Activated T-helper 1 cell treated with anti-CD3 and anti-CD28 coated beads, Interleukin-12 subunit alpha, Interleukin-12 subunit beta, Interleukin-2, Interleukin-4 antibody, amounts not matched to agents 30 ng/mL and 10 ng/mL and 1 ng/mL, durations not matched to agents 14 hours and 24 hours and 36 hours (primary cell): ENCODE measurements at places on chromosomes 3 and 15.

- no peaks in the 10 kb centered on the region for H3K27me3 ChIP-seq
- DNase-seq = no peak
- H3K4me1 ChIP-seq = no peaks in the 10 kb centered on the region
- no peak overlapping the region for H3K4me3 ChIP-seq
- H3K36me3 ChIP-seq = no peaks in the 10 kb centered on the region
These were observed 53.0 kb upstream of the STXBP5L start for GRCh38 chr3:120854908-120855526.

GRCh38 chr15:73573572-73573971 is 59.6 kb downstream of the NPTN start:
- DNase-seq = no peak
- no peak overlapping the region for H3K27ac ChIP-seq
- no peak overlapping the region for H3K4me3 ChIP-seq
- H3K36me3 ChIP-seq = peaks cover 54% of the 10 kb centered on the region

- H3K27ac ChIP-seq = no peak overlapping the region
- no peak for DNase-seq
- H3K4me1 ChIP-seq = peaks cover 46% of the 10 kb centered on the region
These were observed 284.7 kb upstream of the ICE2 start for GRCh38 chr15:60763688-60764087.

DNA sequence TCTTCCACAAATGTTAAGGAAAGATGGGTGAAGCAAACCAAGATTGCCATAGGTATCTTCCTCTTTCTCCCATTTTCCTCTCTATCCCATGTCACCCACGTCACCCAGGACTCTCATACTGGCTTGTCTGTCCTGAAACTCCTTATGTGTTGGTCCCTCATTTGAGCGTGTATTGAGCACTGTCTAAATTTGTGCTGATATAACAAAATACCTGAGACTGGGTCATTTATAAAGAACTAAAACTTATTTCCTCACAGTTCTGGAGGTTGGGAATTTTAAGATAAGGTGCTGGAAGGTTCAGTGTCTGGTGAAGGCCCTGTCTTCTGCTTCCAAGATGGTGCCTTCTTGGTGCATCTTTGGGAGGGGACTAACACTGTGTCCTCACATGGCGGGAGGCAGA is 186.9 kb upstream of the SLC24A5 start:
- H3K27me3 ChIP-seq = peaks cover 14% of the 10 kb centered on the region
- H3K4me1 ChIP-seq = no peaks in the 10 kb centered on the region
- H3K27ac ChIP-seq = no peak overlapping the region
- H3K4me3 ChIP-seq = no peak overlapping the region
- H3K36me3 ChIP-seq = no peaks in the 10 kb centered on the region

GRCh38 chr3:170219850-170220249 is 2.4 kb upstream of the PRKCI start:
- H3K4me1 ChIP-seq = peaks cover 20% of the 10 kb centered on the region
- H3K27ac ChIP-seq = no peak overlapping the region
- H3K4me3 ChIP-seq = no peak overlapping the region
- H3K36me3 ChIP-seq = no peaks in the 10 kb centered on the region
- DNase-seq = no peak

- H3K36me3 ChIP-seq = peaks cover 20% of the 10 kb centered on the region
- no peak overlapping the region for H3K27ac ChIP-seq
- H3K27me3 ChIP-seq = no peaks in the 10 kb centered on the region
- H3K4me3 ChIP-seq = no peak overlapping the region
- no peak for DNase-seq
- H3K4me1 ChIP-seq = peaks cover 11% of the 10 kb centered on the region
These were observed 78.5 kb downstream of the TRANK1 start for GRCh38 chr3:36866368-36866767.

DNA sequence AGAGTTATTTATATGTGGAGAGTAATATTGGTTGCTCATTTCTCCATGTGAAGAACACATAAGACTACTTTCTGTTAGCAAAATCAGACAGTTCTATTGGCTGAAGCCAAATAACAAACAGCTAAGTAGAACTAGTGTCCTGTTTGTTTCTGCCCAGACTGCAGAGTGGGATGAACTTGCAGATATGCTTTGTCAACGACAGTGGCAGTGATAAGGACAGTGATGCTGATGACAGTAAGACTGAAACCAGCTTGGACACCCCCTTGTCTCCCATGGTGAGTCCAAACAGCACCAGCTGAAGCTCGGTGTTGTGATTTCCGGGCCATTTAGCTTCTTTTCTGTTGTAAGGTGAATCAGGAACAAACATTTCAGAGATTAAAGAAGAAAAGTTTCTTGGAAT is 102.6 kb upstream of the IL12A start:
- peaks cover 11% of the 10 kb centered on the region for H3K27me3 ChIP-seq
- DNase-seq = no peak

- H3K27me3 ChIP-seq = peaks cover 36% of the 10 kb centered on the region
- peak within 1 kb of the TSS; percentile 54 for H3K27ac ChIP-seq
These were observed at the start of gene CTDSPL for GRCh38 chr3:37861620-37862041. Gene CTDSPL (plus strand): TSS chr3:37861880. CDS start chr3:37862200, 320 bp downstream.

- H3K4me3 ChIP-seq = peak overlapping the region; percentile 53
- peaks cover 38% of the 10 kb centered on the region for H3K36me3 ChIP-seq
- H3K4me1 ChIP-seq = peaks cover 86% of the 10 kb centered on the region
- DNase-seq = no peak
- no peaks in the 10 kb centered on the region for H3K27me3 ChIP-seq
These were observed 68.4 kb downstream of the CRTC3 start for GRCh38 chr15:90598031-90598577.

DNA sequence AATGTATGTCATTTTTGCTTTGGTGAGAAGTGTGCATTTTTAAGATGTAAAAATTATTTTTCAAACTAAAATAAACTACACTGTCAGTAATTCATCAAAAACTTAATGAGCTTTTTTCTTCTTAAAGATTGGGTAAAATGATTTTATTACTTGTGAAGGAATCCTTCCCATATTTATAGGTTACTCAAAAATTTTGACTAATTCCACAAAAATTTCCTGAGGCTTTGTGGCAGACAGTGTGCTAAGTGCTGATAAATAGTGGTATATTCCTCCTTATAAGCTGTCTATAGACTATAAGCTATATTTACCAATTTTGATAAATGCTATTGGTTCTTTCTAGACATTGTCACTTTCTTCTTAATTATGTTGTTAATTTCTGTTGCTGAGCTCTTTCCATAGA is 284.5 kb upstream of the SEMA6D start:
- H3K27ac ChIP-seq = no peak overlapping the region
- no peak overlapping the region for H3K4me3 ChIP-seq
- DNase-seq = no peak

- H3K36me3 ChIP-seq = no peaks in the 10 kb centered on the region
- DNase-seq = no peak
These were observed 90.2 kb upstream of the ABHD17C start for GRCh38 chr15:80604583-80605575.

DNA sequence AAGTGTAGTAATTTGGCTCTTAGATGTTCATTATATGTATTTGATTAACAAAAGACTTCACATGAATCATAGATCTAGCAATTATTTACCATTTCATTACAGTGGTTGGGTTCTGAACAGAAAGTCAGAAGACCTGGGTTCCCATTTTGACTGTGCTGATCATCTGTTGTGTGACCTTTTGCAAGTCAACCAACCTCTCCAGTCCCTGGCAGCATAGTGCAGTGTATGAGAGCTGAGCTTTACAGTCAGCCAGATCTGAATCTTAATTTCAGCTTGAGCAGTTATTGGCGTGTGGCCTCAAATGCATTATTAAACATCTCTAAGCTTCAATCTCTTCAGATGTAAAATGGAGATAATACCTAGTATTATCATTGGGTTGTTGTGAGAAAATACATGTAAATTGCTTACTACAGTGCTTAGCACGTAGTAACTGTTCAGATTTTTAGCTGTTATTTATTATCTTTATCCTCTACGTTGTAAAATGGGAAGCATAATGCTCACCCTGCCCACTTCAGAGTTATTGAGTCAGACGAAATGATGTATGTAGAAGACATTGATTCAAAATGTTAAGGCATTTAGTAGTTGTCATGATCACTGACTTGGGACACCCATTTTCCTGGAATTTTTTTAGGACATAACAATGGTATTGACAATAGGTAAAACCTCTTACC is 104.0 kb downstream of the KLHL25 start:
- peak overlapping the region; percentile 96 for H3K4me3 ChIP-seq
- peak; percentile 37 for DNase-seq
- no peaks in the 10 kb centered on the region for H3K27me3 ChIP-seq

DNA sequence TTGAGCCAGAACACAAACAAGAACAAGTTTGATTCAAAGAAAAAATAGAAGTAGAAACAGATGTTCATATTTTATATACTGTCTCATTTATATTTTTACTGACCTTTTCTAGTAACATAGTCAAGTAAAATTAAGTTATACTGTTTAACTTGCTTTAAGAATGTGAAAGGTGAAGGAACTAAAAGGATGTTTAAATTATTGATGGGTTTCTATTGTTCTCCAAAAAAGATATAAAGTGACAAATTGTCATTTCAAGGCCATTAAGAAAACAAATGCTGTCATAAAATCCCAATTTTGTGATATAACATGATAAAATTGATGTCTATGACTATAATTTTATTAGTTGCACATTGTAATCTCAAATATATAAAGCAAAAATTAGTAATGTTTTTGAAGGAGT is 7.3 kb downstream of the GPR149 start:
- no peaks in the 10 kb centered on the region for H3K4me1 ChIP-seq
- H3K27ac ChIP-seq = no peak overlapping the region
- no peak overlapping the region for H3K4me3 ChIP-seq
- no peak for DNase-seq
- H3K36me3 ChIP-seq = no peaks in the 10 kb centered on the region

GRCh38 chr15:29622637-29623036 is 199.6 kb downstream of the TJP1 start:
- H3K4me1 ChIP-seq = no peaks in the 10 kb centered on the region
- no peak overlapping the region for H3K27ac ChIP-seq
- no peak overlapping the region for H3K4me3 ChIP-seq
- H3K36me3 ChIP-seq = no peaks in the 10 kb centered on the region
- no peak for DNase-seq

DNA sequence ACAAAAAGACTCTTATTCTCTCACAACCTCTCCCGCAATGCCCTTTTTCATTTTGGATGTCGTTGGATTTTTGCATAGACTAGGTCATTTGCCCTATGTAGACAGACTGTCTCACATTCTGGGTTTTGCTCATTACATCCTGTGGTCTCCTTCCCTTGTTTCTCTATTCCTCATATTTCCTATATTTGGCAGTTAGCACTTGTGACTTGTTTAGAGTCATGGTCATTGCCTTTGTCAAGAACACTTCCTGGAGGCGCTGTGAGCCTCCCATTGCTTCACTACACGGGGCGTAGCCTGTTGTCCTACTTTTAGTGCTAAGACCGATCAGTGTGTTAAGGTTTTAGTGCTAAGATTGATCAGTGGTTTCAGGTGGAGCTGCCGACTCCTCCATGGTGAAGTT is 16.1 kb upstream of the TATDN2 start:
- H3K36me3 ChIP-seq = peaks cover 40% of the 10 kb centered on the region
- H3K27ac ChIP-seq = no peak overlapping the region
- H3K4me1 ChIP-seq = peaks cover 28% of the 10 kb centered on the region
- no peaks in the 10 kb centered on the region for H3K27me3 ChIP-seq

- peaks cover 10% of the 10 kb centered on the region for H3K4me1 ChIP-seq
- no peak overlapping the region for H3K27ac ChIP-seq
- no peaks in the 10 kb centered on the region for H3K27me3 ChIP-seq
- H3K36me3 ChIP-seq = peaks cover 39% of the 10 kb centered on the region
- DNase-seq = no peak
These were observed 75.3 kb upstream of the BLM start for GRCh38 chr15:90641581-90642463.

DNA sequence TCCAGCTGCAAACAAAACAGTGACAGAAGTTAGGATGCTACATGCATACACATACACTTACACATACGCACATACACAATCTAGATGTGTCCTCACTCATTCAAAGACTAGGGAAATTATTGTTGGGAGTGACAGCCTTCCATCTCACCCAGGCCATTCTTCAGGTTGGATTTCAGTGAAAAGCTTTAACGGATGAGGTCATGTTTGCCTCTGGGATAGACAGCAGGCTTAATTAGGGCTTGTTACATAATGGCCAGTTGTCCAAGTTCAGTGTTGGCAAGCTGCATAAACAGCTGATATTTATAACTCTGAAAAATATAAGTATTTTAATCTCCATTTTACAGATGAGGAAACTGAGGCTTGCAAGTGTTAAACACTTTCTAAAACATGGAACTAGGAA is 35.8 kb upstream of the PLOD2 start:
- DNase-seq = no peak
- no peak overlapping the region for H3K27ac ChIP-seq
- H3K36me3 ChIP-seq = no peaks in the 10 kb centered on the region
- H3K4me3 ChIP-seq = no peak overlapping the region
